ENCODE measurements at places on chromosomes 3 and 15.

DNA sequence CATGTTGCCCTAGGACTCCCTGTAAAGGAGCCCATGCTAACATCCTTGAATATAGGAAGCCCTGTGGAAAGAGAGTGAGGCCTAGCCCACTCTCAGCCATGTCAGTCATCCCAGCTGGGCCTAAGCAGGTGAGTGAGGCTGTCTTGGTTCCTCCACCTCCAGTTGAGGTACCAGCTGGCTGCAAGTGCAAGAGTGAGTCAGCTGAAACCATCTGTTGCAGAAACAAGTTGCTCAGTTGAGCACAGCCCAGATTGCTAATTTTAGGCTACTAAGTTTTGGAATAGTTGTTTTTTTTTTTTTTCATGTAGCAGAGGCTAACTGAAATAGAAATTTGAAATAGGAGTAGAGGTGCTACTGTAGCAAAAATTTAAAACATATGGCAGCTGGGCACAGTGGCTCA, 43.7 kb upstream of the ADPGK start:
- DNase-seq = no peak

GRCh38 chr3:45124352-45124751, 21.8 kb downstream of the CDCP1 start:
- no peak for DNase-seq

GRCh38 chr3:132964266-132964665, 73.9 kb upstream of the TMEM108 start:
- no peak for DNase-seq

DNA sequence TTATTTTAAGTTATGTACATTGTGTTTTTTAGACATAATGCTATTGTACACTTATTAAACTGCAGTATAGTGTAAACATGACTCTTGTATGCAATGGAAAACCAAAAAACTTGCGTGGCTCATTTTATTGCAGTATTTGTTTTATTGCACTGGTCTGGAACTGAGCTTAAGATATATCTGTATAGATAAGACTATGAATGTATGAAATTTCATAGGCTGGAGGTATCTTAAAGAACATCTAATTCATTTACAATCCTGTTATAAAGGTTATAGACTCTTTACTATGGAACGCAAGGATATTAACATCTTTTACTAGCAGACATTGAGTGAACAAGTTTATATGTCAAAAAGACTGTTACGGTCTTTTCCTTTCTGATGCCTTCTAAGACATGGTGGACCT, 459.4 kb downstream of the IL5RA start:
- no peak for DNase-seq

DNA sequence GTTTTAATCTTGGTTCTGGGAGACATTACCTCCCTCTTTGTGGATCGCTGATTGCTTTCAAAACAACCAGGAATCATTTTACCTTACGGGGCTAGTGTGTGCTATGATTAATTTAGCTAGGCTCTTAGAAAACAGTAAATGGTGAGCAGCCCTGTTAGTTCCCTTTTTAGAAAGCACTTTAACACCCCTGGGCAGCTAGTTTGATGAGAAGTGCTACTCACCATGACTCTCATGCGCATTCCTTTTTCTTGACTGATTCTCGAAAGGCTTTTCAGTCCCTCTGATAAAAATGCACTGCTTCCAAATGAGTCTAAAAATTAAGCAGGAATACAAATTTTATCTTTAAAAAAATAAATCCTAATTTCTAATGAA, 75.3 kb upstream of the LEKR1 start:
- no peak for DNase-seq

GRCh38 chr3:194877291-194878119, 191.8 kb downstream of the FAM43A start:
- DNase-seq = no peak

GRCh38 chr3:23709987-23710386, 95.8 kb upstream of the UBE2E1 start:
- no peak for DNase-seq

DNA sequence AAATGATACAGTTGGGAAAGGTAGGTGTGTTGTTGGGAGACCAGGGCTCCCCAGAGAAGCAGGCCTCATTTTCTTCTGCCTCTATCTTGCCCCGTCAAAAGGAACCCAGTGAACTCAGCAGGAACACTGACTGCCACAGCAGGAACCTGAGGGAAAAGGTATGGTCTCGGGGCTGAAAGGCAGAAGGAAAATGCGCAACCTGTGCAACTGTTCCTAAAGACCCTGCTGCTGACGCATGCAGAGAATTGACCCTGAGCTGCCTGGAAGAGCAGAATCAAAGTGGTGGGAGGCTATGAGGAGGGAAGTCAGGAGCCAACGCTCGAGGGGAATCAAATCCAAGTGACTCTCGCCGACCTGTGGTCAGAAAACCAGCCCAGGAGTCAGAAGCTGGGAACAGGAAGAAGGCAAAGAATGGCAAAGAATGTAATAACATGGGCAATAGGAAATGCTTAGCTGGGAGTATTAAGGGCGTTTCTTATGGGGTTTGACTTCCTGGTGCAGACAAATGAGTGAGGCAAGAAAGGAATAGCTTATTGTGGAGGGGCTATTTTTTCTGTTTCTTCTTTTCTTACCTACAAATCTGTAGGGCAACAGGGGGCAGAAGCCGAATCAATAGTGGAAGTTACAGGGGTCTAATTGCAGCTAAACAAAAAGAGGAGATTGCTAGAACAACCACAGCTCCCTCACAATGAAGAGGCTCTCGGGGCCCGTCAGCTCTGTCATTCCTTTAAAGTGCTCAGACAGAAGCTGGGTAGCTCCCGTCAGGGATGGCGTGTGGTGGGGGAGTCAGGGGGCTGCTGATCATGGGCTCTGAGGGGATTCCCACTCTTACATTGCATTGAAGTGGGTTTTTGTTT, 65.4 kb upstream of the DLG1 start:
- no peak for DNase-seq

DNA sequence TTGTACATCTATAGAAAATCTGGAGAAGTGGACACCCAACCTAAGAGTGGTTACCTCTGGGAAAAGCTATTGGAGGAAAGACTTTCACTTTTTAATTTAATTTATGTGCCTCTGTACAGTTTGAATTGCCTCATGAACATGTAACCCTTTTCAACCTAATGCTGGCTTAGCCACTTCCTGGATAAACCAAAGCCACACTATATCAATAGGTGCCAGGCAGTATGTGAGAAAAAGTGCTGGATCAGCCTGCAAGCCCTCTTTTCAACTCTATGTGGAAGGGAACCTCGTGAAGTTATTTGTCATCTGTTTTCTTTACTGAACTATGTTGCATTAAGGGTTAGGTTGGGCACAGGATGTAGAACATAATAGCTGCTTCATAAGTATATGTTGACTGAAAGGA, 9.3 kb upstream of the TOPAZ1 start:
- no peak for DNase-seq

GRCh38 chr3:143084856-143085731, 34.5 kb upstream of the CHST2 start:
- DNase-seq = no peak

DNA sequence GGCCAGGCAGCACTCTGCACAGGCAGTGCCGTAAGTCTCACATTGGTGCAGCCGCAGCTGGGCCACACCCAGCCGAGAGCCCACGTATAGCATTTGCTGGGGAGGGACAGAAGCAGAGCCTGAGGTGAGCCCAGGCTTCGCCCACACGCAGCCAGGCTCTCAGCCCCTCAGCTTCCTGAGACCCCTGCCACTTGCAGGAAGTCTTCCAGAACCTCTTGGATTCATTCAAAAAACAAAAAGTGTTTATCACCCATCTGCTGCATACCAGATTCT, 6.9 kb downstream of the SEMA3G start:
- DNase-seq = no peak

DNA sequence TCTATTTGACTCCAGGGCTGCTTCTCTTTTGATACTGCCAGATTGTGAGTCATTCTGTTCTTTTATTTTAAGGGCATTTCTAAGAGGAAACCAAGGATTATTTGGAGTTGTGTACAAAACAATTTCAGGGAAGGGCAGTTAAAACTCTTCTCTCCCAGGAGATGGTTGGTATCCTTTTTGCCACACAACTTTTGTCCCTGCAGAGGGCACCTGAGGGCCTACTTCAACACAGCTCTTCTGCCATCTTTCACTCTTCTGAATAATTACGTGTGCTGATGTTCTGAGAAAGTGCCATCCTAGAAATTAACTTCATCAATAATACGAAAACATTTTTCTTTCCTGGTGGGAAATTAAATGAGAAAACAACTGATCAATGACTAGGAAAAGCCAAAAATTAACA, 75.7 kb upstream of the GADL1 start:
- no peak for DNase-seq

DNA sequence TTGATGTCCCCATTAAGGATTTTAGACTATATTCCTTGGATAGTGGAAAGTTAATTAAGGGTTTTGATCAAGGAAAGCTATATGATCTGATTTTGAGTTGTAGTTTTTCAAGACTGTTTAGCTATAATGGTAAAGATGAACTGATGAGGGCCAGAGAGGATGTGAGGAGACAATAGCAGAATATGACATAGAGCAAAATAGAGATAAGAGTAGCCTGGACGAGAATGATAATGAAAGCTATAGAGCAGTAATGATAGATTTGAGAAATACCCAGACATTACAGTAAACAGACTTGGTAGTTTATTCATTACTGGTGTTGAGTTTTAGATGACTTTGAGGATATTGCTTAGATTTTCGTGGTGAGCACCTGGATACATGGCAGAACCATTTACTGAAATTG, 3.8 kb downstream of the SUCNR1 start:
- DNase-seq = no peak

DNA sequence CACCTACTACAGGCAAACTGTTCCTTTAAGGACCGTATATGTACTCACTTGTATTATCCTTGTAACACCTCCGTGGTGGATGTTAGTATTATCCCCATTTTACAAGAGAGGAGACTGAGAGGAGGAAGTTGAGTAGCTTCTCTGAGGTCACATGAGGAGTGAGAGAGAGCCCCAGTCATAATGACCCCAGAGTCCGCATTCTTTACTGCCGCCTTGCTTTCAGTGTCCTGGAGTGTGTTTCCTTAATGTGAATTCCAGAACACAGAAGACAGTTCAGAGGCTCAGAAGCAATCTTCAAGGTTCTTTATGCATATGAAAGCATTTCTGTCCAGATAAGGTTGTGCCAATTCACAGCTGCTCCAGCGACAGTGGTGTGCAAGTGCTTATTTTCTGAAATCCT, 199.2 kb downstream of the CACNA2D3 start:
- DNase-seq = no peak

GRCh38 chr15:89179966-89180875, 41.2 kb downstream of the RLBP1 start:
- DNase-seq = no peak

- no peak for DNase-seq
Measured at GRCh38 chr3:111796566-111796965, 62.5 kb upstream of the PHLDB2 start.

DNA sequence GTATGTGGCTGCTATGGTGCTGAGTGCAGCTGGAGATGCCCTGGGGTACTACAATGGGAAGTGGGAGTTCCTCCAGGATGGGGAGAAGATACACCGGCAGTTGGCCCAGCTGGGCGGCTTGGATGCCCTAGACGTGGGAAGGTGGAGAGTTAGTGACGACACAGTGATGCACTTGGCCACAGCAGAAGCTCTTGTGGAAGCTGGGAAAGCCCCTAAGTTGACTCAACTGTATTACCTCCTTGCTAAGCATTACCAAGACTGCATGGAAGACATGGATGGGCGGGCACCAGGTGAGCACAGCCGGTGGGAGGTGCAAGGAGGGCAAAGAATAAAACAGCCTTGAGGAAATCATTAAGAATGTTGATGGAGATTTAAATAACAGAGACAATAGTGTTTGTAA, 2.9 kb downstream of the ADPRH start:
- DNase-seq = no peak

- no peak for DNase-seq
Measured at GRCh38 chr3:58754074-58754473, 87.5 kb upstream of the FAM3D start.

- no peak for DNase-seq
Measured at GRCh38 chr15:58440158-58440910, 8.5 kb downstream of the LIPC start.

GRCh38 chr3:26631390-26631738, 8.8 kb downstream of the LRRC3B start:
- no peak for DNase-seq

DNA sequence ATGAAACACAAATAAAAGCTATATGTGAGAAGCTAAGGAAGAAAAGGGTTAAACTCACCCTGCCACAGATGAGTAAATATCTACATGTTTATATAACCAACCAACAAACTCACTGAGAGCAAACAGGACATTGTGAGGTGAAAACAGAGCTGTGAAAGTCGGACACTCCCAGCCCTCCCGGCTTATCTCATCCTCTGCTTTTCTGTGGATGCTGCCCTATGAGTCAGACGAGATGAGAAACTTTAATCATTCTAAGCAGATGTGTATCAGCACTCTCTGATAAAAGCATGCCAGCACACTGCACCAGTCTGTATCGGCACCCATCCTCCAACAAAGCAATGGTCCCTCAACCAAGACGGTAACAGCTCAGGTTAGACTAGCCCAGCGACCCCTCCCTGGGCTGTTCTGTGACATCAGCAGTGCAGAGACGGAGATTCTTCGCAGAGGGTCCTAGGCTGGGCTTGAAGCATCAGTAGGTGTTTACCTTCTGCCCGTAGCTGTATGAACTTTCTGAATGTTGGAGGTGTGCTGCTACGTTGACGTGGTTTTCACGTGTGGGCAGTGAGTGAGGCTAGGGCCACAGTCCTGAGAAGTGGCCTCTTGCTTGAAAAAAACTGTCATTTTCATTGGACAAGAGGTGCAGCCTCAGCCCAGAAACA, 119.8 kb upstream of the ALDH1A3 start:
- DNase-seq = no peak

DNA sequence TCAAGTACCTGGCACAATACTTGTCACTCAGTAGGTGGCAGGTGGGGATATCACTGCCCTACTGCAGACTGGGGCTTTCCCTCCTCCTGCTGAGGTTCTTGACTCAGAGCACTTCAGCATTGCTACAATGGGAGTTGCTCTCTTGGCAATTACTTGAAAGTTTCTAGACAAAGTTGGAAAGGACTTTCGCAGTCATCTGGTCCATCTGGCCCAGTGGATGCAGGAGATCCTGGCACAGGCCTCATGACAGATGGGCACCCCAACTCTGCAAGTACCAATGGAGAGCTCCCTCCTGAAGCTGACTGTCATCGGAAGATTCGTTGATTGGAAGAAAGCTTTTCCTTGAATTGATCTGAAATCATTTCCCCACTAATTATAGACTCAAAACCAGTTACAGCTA, 19.2 kb upstream of the IGF2BP2 start:
- DNase-seq = no peak

DNA sequence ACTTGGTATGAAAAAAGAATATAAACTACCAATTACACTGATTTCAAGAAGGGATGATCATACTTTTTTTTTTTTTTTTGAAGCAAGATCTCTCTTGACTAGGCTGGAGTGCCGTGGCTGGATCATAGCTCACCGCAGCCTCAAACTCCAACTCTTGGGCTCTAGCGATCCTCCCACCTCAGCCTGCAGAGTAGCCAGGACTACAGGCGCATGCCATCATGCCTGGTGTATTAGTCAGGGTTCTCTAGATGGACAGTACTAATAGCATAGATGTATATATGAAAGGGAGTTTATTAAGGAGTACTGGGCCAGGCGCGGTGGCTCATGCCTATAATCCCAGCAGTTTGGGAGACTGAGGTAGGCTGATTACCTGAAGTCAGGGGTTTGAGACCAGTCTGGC, 11.5 kb upstream of the SEC11A start:
- DNase-seq = no peak

GRCh38 chr3:39295184-39295775, 15.4 kb upstream of the CX3CR1 start:
- no peak for DNase-seq

GRCh38 chr3:36693670-36694069, 70.7 kb downstream of the DCLK3 start:
- no peak for DNase-seq

GRCh38 chr15:46129145-46129544, 494.3 kb downstream of the SQOR start:
- no peak for DNase-seq

- DNase-seq = no peak
Measured at GRCh38 chr15:94230431-94230882, 904 bp upstream of the MCTP2 start.
